ENCODE measurements at places on chromosomes 7 and 10.

DNA sequence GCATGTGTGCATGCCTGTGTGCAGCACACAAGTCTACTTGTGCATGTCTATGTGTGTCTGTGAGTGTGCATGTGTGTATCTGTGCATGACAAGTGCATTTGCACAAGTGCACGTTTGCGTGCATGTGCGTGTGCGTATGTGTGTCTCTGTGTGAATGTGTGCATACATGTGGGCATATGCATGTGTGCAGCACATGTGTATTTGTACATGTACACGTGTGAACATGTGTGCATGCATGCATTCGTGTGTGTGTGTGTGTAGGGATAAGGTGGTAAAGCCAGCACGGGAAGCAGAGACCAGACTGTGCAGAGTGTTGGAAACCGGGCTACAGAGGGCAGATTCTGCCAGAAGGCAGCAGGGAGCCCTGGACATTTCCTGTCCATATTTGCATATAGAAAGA, 35.9 kb upstream of the GNA12 start:
- DNase-seq: no peak

DNA sequence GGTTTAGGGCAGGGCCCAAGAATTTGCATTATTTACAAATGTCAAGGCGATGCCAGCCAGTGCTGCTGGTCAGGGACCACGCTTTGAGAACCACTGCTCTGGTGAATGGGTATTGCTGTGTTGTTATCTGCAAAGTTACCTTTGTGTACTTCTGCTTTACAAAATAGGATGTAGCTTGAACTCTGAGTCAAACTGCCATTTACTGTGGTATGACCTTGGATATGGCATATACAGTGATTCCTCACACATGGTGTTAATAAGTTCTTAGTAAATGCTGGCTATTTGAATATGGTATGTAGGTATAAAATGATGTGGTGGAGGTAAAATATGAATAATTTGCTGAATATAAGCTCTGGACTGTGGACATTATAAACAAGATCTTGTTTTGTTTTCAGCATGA, 148.9 kb downstream of the AUTS2 start:
- DNase-seq: no peak

DNA sequence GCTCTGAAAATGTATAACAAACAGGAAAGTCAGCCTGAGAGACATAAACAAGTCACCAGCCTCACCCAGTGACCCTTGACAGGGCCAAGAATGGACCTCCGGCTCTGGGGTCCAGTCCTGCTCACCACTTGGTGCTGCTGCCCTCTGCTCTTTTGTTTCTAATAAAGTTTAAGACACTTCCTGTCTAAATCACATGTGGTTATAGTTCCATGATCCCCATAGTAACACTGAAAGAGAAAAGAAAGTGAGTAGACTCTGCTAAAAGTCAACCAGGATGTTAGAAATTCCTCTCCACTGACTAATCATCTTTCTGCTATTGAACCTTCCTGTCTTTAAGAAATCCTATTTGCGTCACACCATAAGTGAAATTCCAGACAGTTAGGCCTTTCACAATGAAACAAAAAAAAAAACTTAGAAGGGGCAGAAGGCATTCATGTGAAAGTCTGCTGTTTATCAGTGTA, 179.2 kb upstream of the BET1 start:
- no peak for DNase-seq

DNA sequence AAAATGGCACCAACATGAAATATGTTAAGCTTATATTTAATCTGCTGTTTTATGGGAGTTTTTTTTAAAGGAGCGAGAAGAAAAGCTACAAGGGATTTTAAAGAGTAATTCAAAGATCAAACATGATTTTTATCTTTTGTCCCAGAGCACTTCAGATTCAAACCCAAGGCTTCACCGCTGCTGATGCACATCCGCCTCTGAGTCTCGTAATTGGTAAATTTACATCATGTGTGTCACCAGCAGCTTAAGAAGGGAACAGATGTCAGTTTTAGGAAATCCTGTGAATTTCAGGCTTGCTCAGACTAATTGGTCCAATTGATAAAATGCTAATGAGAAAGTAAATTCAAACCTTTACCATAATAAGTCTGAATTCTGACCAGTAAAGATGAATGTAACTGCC, 406.3 kb downstream of the GFRA1 start:
- DNase-seq: no peak

DNA sequence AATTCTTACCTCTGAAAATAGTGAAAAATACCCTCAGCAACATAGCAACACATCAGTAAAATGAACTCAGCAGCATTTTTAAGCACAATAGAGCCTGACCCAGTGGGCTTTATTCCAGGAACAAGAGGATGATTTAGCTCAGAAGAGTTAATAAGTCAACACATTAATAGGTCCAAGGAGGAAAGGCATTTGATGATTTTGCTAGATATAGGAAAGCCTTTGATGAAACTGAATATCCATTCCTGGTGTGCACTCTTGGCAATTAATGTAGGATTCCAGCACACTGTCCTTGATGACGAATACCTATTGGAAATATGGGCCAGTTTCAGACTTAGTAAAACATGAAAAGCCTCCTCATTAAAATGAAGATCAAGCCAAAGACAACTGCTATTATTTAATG, 42.5 kb downstream of the RASGEF1A start:
- no peak for DNase-seq

GRCh38 chr10:73359492-73359891, 828 bp upstream of the CFAP70 start:
- no peak for DNase-seq

DNA sequence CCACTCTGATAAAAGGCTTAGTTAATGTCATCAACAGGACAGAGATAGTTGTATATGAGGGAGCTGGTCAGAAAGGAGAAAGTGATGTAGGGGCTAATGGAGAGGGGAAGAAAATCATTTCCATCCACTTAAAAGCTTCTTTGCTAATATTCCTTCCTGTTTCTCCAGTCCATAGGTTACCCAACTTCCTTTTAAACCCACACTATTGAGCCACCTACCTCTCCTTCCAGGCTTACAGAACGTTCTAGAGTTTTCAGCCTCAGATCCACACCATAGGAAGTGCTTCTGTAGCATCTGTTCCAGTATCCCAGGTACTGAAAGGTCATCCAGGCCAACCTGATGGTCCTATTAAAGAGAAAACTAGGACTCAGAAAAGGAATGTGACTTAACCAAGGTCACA, 28.2 kb downstream of the STRIP2 start:
- DNase-seq: no peak

- DNase-seq: no peak
These were observed 2.0 kb upstream of the STRA8 start for GRCh38 chr7:135231686-135232085.

DNA sequence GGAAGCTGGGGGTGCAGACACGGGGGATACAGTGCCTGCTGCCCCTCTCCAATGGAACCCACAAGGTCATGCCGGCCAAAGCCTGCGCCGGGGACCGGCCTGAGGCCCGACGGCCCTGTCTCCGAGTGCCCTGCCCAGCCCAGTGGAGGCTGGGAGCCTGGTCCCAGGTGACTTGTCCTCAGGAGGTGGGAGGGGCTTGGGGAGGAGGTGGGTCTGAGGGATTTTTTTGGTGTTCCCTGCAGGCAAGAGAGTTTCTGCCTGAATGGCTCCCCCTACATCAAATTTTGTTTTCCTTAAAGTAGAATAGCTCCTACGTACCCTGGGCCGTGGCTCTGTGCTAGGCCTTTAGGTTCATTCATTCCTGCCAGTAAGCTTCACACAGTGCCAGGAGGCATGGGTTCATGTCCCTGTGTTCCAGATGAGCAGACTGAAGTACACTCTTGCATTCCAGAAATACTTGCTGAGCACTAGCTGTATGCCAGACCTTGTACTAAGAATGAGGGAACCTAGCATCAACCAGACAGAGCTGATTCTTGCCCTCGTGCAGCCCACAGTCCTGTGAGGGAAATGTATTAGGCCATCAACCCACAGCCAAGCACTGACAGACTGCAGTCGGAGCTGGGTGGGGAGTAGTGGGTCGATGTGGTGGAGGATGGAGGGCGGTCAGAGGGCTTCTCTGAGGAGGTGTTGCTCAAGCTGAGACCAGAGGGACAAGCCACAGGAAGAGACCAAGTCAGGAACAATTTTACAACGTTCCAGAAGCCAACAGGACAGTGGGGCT, 31.1 kb downstream of the TBATA start:
- no peak for DNase-seq

DNA sequence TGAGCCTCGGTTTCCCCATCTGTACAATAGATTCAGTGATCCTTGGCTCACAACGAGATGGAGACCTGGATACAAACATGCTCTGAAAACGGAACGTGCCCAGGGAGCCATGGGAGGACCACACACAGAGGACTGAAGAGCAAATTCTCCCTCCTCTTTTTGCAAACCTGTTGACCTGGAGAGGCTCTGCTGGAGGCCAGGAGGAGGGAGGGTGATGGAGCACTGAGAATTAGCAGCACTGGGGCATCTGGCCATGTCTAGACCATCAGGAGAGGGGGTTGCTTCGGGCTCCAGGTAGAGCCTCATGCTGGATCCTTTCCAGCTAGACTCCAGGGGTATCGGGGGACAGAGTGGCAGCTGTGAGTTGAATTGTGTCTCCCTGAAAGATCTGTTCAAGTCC, 97.4 kb upstream of the GPR26 start:
- no peak for DNase-seq

GRCh38 chr7:106313966-106314365, 29.2 kb upstream of the NAMPT start:
- peak; percentile 29 for DNase-seq

- no peak for DNase-seq
These were observed 37.7 kb downstream of the CFAP58 start for GRCh38 chr10:104391150-104391968.

GRCh38 chr7:130286881-130287280, 6.1 kb upstream of the CPA4 start:
- DNase-seq: no peak

DNA sequence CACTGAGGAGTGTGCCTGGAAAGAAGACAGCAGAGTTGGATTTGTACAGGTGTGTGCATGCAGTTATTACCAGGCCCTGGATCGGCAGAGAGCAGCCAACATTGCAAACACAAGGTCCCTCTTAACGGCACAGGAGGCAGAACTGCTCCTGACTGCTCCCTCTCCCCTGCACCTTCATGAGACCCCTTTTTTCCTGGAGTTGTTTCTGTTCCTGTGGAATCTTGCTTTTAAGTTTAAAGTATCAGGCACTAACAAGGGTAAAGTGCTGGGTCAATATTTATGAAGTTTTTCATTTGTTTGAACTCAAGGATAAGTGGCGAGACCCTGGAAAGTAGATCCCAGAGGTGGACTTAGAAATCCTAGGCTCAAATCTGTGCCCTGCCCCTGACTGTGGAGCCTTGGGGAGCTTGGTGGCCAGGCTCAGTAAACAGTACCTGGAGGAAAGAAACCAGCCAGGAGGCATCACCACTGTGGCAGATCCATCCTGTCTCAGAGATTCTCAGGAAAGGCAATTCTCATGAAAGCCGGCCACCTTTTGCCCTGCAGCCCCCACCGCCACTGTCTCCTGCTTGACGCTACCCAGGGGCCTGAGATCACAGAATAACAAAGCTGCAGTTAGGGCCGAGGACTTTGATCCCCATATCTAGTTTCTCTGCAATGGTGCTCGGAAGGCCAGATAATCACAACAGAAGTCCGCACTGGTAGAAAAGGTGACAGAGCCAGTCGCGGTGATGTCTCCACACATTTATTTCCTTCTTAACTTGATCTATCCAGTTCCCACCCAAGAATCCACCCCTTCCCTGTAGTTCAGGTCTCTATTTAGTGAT, 36.7 kb downstream of the DDC start:
- no peak for DNase-seq

GRCh38 chr10:88113232-88113631, 249.8 kb downstream of the PTEN start:
- DNase-seq: peak; percentile 77

DNA sequence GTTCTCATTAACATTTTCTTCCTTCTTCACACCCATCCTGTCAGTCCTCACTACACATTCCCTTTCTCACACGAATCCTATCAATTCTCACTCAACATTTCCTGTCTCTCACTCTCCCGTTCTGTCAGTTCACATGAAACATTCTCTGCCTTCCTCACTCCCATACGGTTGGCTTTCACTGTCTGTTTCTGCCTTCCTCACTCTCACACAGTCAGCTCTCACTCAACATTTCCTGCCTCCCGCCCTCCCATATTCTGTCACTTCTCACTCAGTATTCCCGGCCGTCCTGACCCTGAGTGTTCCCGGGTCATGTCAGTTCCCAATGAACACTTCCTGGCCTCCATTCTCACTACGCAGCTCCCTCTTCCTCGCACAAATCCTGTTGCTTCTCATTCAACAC, 61.5 kb downstream of the DYNC2I1 start:
- no peak for DNase-seq

GRCh38 chr10:111551001-111551400, 474.2 kb downstream of the ADRA2A start:
- no peak for DNase-seq

- no peak for DNase-seq
These were observed 21.9 kb downstream of the GRID1 start for GRCh38 chr10:86344714-86345161.

DNA sequence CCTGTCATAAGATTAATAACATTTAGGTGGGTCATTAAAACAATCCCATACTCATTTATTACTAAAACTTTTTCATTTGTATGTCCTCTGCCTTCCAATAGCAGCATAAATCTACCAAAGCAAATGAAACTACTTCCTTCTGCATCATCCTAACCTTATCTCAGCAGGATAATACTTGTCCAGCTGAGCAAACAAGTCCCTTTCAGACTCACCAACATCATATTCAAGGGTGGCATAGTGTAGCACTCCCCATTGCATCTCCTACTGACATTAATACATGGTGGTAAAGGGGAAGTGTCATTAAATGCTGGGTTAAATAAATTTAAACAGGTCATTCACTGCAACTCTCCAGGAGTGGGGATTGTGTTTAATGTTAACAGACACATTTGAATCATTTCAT, 3.4 kb upstream of the MINDY3 start:
- no peak for DNase-seq

DNA sequence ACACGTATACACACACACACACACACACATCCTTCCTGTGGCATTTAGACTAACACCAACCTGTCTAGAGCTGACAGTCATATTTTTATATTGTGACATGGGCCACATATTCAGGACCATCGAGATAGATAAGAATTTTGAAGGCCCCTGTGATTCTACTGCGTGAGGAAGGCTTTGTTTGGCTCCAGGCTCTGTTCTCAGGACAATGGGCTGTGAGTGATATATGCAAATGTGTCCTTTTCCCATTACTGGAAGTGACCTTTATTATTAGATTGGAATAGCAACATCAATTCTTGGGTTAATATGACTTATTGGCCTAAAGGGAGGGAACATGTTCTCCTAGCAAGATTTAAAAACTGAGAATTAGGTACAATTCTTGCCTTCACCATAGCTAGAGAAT, 156.1 kb downstream of the SPAG6 start:
- no peak for DNase-seq

DNA sequence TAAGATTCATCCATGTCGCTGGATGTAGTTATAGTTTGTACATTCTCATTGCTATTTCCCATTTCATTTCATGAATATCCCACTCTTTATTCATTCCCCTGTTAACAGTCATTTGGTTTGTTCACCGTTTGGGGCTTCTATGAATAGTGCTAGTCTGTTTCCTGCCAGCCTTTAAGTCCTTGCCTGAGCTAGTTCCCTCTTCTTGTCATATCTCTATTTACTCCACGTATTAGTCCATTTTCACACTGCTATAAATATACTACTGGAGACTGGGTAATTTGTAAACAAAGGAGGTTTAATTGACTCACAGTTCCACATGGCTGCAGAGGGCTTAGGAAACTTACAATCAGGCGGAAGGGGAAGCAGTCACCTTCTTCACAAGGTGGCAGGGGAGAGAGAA, 56.2 kb downstream of the PLCE1 start:
- no peak for DNase-seq
